ENCODE measurements at places on chromosomes 6 and 20.

DNA sequence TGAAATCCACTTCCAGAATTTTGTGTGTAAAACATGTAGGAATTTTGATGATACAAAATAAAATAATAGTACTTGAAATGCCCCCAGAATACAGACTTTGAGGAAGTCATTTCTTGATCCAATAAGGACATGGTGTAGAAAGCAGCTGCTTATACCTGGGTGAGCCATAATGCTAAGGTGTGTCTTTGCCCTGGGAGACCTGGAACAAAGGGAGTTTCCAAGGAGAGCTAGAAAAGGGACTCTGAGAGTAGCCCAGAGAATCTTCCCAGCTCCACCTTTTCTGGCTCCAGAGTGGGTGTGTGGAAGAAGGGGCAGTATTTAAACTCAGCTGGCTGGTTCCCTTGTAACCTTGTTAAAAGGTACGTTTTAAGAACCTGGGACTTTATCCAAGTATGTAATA, 77.7 kb downstream of the SOBP start:
- DNase-seq = no peak

- DNase-seq = no peak
These were observed 219.6 kb downstream of the CD83 start for GRCh38 chr6:14337152-14337551.

DNA sequence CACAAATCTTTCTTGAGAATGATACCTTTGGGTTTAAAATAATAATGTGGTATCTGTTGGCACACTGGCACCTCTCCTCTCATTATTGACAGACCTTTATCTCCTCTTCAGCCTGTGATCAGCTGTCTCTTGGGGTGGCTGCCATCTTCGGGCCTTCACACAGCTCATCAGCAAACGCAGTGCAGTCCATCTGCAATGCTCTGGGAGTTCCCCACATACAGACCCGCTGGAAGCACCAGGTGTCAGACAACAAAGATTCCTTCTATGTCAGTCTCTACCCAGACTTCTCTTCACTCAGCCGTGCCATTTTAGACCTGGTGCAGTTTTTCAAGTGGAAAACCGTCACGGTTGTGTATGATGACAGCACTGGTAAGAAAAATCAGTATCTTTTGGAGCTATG, 232.8 kb downstream of the GRIK2 start:
- DNase-seq = no peak

GRCh38 chr20:41540918-41541317, 77.3 kb downstream of the CHD6 start:
- no peak for DNase-seq

DNA sequence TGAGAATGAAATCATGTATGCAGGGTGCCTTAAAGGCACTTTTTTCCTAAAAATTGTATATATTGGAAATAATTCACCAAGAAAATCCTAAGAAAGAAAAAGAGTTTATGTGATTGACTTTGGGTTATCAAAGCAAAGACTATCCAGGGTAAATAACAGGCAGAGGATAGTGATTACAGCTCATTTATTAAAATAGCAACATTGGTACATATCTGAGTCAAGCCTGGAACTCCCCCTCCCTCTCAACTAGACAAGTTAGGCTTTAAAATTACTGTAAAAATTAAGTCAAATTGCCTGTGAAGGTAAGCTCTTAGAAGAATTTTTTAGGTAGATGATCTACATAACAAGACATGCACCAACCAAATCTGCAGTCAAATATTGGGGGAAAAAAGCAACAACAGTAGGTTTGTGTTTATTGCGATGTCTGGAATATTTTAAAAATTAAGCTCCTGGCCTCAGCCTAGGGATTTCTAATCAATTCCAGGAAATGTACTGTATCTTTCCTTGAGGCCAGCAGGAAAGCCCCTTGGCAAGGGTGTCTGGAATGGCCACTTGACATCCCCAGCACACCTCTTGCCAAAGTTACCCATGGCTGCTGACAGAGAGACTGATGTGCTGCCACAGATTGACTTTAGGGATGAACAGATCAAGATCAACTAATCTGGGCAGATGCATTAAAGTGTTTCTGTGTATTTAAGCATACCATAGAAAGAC, 31.2 kb upstream of the HBS1L start:
- no peak for DNase-seq

GRCh38 chr6:11931296-11932035, 80.6 kb upstream of the HIVEP1 start:
- no peak for DNase-seq

DNA sequence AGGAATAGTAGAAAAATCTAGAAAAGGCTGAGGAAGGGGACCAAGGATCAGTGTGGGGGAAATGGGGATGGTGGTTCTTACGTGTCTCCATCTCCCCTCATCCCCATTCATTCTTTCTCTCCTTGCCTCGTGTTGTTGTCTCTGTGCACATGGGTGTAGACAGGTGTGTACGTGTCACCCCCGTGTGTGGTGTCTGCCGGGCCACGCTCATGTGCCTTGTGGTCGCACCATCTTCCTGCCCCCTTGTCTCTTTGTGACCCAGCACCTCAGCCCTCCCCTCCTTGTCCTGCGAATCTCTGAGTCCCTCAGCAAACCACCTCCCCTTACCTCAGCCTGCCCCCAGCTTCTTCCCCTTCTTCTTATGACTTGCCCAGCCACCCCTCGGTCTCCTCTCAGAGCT, 39.4 kb downstream of the FOXP4 start:
- no peak for DNase-seq

DNA sequence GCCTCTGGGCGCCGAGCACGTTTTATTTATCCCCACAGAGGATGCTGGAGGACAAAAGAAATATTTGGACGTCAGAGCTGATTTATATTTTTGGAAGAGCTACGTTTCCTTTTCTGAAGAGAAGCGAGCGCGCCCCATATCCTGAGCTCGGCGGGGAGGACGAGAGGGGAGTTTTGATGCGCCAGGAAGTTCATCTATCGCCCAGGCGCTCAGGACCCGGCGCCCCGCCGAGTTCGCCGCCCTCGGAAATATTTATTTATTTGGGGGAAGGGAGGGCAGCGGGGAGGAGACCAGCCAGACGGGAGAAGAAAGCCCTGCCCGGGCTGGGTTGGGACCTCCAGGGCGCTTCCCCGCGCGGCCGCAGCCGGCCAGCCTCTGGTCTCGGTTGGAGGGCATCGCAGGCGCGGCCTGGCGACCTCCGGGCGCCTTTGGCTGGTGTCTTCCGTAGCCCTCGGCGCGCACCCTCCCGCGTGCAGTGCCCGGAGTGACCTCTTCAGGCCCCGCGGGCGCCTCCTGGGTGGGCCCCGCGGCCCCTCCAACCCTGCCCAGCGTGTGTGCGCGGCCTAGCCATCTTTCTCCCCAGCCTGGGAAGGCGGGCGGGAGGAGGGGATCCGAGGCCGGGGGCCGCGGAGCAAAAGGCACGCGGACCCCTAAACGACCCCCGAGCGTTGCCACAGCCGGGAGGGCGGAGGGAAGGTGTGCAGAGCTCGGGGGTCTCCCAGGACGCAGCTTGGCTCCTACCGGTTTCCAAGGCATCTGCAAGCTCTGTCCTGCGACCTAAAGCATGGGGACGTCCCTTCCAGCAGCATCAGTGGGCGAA, 5.4 kb upstream of the FOXF2 start:
- no peak for DNase-seq

DNA sequence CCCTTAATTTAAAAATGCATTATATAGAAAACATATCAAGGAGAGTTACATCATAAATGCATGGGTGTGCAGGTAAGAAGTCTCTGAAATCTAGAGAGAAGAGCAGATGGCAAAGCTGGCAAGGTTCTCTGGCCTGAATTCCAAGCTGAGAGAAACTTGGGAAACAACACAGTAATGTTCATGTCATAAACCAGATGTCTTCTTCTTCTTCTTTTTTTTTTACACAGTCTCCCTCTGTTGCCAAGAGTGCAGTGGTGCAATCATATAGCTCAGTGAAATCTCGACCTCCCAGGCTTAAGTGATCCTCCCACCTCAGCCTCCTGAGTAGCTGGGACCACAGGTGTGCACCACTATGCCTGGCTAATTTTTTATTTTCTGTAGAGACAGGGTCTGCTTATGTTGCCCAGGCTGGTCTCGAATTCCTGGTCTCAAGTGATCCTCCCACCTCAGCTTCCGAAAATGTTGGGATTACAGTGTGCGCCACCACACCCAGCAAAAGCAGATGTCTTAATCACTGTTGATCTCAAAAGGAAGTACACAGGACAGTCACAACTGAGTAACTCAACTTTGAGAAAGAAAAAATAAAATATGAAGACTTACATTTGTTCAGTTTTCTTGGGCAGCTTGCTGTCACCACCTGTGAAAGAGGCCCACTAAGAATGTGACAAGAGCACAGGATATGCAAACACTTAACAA, 77.3 kb downstream of the DNAAF9 start:
- DNase-seq = no peak

GRCh38 chr6:36598739-36599318, 4.7 kb downstream of the SRSF3 start:
- DNase-seq = no peak

DNA sequence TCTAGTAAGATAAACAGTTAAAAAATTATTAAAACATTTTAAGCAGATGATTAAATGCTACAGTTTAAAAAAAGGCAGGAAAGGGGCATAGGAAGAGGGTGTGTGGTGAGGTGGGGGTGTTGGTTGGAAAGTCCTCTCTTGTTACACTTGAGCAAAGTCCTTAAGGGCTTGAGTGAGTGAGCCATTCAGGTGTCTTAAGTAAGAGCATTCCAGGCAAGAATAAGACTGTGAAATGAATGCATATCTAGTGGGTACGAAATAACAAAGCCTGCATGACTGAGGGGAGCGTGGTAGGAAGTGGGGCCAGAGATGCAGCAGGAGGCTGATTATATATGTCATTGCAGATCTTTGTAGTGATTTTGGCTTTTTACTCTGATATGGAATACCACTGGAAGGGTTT, 5.1 kb downstream of the CDKAL1 start:
- no peak for DNase-seq

DNA sequence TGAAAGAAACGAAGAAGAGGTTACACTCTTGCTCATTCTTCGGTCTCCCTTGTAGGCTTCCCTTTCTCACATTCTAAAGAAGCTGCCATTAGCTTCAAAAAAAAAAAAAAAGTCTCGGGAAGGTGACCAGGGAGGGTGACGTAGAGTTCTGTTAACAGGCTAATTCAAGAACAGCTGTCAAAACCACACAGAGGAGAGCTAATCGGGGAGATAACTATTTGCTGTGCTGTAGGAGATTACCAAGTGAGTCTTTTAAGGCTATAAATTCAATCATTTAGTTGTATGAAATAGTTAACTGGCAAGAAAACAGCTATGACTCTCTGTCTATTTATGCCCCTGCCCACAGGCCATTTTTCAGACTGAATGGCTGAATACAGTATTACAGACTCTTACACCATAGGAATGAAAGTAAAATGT, 256.8 kb downstream of the SYNE1 start:
- DNase-seq = no peak

DNA sequence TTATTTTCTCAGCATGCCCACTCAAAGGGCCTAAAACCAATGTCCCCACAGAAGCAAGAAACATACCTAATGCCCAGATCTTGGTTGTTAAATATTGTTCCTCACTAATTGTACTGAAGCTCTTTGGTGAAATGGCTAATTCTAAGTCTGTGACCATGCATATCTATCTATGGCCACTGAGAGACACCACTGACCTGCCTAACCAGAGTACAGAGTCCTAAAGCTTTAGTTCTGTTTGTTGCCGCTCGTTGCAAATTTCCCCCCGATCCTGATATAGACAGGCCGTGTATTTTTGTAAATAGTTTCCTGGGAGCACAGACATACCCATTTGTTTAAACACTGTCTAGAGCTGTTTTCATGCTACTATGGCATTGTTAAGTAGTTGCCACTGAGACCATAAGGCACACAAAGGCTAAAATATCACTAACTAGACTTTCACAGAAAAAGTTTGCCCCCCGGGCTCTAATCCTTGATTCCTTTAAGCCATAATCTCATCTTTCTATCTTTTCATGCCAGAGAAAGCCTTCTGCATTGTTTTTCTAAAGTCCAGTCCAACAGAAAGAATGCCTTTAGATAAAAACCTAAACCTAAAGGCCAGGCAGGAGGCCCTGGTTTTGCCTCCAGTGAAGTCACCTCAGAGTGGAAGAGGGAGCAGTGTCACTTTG, 48.7 kb downstream of the DNAAF9 start:
- DNase-seq = no peak

- no peak for DNase-seq
These were observed 21.7 kb downstream of the VPS52 start for GRCh38 chr6:33249732-33250630.

- DNase-seq = no peak
These were observed 42.8 kb upstream of the TASP1 start for GRCh38 chr20:13681248-13682125.

DNA sequence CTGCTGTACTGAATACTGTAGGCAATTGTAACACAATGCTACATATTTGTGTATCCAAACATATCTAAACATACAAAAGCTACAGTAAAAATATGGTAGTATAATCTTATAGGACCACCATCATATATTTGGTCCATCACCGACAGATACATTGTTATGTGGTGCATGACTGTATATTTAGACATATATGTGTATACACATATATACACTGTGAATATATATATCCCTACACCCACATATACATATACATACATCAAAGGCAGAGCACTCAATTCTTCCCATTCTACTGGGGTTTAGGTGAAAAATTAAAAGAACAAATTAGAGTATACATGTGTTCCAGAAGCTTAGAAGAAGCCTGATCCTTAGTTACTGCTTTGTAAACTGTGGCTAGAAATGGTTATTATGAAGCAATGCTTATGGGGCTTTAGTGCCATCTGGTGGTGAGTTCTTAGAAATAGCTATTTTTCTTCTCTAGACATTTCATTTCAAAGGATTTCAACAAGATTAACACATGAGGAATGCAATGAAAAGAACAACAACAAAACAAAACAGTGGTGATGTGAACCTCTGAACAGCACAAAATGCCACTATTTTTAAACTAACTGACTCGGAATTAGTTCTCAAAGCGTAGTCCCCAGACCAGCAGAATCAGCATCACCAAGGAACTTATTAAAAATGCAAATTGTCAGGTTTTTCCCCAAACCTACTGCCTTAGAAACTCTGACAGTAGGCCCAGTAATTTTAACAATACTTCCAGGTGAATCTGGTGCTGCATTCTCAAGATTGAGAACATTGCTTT, 38.0 kb downstream of the PKHD1 start:
- peak; percentile 9 for DNase-seq

DNA sequence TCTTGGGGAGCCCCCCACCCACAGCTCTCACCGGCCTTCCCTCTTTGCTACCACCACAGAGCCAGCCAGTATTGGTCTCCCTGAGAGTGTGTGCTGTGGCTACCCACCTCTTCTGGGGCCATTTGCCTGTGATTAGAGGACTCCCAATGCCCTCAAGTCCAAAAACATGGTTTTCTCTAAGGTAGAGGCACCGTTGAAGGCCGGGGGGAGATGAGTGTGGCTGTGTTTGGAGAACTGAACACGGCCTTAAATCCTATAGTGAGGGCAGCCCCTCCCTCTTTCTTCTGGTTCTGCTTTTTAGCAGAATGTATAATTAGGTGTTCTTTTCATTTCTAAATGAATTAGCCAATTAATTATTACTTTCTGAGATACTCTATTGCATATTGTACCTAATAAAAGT, 2.5 kb downstream of the CCR6 start:
- no peak for DNase-seq

DNA sequence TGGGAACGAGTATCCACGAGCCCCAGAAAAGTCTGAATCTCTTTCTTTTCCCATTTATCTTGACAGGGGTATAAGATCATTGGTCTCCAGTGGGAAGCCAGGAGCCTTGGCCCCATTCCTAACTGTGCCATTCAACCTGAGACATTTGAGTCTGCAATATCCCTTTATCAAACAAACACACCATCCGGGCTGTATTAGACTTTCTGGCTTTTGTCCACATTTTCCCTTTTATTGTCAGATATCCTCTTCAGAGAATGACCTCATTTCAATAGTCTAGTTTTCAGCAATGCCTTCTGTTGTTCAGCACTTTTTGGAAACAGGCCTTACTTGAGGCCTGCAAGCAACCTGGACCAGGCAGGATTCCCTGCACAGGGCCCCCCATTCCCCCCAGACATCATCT, 15.7 kb downstream of the BPIFA1 start:
- DNase-seq = peak; percentile 11
